ENCODE measurements at places on chromosomes 3 and 15.

GRCh38 chr15:66535056-66535455 is 29.9 kb downstream of the ZWILCH start:
- DNase-seq: no peak

- no peak for DNase-seq
These were observed 49.0 kb upstream of the DCLK3 start for GRCh38 chr3:36813305-36813704.

GRCh38 chr15:29570121-29570947 is 251.9 kb downstream of the TJP1 start:
- peak; percentile 16 for DNase-seq

- DNase-seq: no peak
These were observed 314.3 kb downstream of the CHST2 start for GRCh38 chr3:143433787-143434378.

GRCh38 chr15:56528136-56528535 is 63.2 kb upstream of the MNS1 start:
- no peak for DNase-seq

- DNase-seq: no peak
These were observed 22.9 kb upstream of the DCLK3 start for GRCh38 chr3:36786921-36787890.

- no peak for DNase-seq
These were observed 35.2 kb downstream of the GLB1 start for GRCh38 chr3:33061782-33062181.

- DNase-seq: no peak
These were observed 419.9 kb downstream of the NR2F2 start for GRCh38 chr15:96750361-96750760.

DNA sequence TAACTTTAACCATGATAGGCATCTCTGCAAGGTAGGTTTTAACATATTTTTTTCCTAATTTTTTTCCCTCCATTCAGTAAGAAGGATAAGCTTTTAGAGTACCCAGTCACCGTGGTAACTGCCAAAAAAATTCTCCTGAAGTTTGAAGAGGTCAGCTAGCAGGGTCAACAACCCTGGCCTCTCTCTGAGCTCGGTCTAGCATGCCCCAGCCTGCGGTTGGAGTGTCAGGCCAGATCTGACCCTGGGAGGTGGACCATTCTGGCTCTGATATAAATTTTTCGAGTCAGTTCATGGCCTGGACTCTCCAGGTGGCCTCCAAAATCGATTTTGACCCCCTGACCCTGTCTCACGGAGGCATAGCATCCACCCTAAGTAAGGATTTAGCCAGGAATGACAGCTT is 29.7 kb downstream of the SOX2 start:
- DNase-seq: no peak

DNA sequence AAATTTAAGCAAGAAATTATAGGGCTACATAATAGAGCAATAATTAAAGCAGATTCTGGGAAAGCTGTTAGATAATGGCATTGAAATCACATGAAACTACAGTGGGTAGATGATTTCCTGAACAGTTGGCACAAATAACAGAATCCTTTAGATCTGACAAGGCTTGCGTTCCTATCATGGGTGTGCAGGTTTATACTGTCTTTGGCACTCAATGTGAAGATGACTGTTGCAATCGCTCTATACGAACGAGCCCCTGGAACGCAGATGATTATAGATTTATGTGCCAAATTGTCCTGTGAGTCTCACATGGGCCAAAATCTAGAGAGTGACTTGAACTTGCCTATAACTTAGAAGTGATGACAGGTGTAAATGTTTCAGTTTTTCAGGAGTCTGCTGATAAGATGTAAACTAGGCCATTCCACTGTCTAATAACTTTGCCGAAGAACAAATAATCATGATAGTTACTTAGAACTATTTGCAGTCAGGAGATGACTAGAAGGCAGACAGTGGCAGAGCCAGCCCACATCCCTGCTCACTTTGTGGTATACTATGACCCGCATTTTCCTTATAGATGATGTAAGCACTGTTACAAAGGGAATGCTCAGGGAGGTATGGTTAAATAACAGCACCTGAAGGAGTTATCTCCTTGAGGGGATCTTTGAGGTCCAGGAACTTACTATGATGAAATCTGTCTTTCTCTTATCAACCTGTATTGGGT is 30.5 kb upstream of the TRPC1 start:
- no peak for DNase-seq

- DNase-seq: no peak
These were observed 196.5 kb upstream of the ATP11B start for GRCh38 chr3:182596676-182597410.

- no peak for DNase-seq
These were observed 41.9 kb upstream of the SPESP1 start for GRCh38 chr15:68888419-68888818.

- DNase-seq: no peak
These were observed 128.9 kb downstream of the RTP4 start for GRCh38 chr3:187497052-187497451.

GRCh38 chr3:129180461-129180860 is 3.2 kb downstream of the CNBP start:
- DNase-seq: no peak

- DNase-seq: peak; percentile 80
These were observed 13.6 kb downstream of the SCN11A start for GRCh38 chr3:39038165-39038564.

GRCh38 chr15:52481915-52482314 is 46.8 kb downstream of the MYO5A start:
- DNase-seq: peak; percentile 87

DNA sequence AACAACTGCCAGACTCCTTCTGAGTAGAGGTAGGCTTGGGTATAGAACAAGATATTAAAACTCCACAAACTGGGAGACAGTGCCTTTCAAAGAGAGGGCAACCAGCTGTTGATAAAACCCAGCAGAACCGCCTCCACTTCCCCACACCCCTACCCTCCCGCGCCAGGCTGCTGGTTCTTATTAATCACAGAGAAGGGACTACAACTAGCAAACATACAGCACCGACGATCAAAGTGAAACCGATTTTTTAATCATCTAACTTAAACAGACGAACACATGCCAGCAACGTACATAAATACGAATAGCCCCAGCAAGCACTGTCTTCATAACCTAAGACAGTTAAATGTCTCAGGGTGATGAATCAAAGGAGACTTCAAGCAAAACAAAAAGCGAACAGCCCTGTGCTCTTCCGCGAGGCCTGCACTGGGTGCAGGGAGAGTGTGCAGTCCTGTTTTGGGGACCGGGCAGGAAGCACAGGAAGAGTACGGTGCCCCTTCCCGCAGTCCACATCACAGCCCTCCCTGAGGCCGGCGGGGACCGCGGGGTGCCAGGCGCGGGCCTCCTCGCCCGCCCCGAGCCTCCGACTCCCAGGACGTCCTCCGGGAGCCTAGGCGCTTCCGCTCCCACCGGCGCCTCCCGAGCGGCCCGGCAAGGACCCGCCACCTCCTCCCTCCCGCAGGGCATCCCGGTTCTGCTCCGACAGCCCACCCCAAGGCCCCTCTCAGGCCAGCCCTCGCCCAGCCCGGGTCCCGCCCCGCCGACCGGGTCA is 75.1 kb upstream of the VGLL4 start:
- peak; percentile 71 for DNase-seq

DNA sequence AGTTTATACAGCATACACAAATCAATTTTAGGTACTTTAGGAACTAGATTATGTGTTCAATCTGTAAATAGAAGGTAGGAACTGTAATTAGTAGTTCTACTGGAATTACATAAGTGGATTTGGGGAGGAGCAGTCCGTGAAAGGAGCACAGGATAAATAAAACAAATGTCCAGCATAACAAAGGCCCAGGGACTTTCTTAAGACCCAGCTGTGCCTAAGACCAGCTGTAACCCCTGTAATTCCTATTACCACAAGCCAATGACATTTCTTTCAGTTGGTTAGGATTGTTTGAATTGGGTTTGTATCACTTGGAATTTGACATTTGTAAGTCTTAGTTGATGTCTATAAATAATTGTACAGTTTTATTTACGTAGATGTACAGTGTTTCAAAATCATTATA is 4.8 kb upstream of the ZBTB20 start:
- no peak for DNase-seq

DNA sequence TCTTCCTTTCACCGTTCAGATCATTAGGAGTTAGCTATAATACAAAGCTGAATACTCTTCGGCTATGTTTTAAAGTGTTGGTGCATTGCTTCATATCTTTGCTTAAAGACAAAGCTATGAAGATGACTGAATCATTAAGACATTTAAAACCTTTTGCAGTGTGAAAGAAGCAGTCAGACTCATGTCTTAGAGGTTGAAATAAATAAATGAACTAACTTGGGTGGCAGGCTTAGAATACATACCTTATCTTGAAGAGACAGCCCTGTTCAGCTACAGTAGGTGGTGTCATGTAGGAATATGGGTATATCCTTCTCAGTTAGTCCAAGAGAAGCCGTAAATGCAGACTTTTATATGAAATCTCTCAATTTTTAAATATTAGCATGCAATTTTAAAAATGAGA is 63.4 kb downstream of the OPA1 start:
- no peak for DNase-seq

- DNase-seq: peak; percentile 0
These were observed 43.2 kb downstream of the TMEM39A start for GRCh38 chr3:119420196-119420595.

GRCh38 chr3:11095932-11096265 is 58.4 kb upstream of the HRH1 start:
- DNase-seq: no peak

DNA sequence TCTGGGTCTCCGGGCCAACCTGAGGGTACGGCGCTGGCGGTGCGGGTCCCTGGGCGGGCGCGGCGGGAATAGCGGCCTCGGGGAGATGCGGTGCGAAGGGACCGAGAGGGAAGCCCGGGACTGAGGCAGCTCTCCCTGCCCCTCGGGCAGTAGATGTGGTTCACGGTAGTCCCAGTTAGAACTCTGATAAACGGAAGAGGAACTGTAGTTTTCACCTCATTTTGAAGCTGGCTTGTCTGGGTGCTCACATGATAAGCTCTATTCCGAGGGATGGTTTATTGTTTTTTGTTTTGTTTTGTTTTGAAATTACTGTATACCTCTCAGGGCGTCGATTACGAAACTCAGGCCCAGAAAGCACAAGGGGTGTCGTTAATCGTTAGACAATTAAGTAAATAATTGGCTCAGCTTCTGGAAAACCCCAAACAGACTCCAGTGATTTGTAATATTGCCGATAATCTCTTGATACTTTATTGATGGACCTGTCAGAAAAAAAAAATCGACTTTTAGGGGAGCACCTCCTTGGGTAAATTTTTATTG is 413 bp downstream of the NUSAP1 start:
- DNase-seq: peak; percentile 52

GRCh38 chr3:43785551-43785950 is 94.8 kb downstream of the ABHD5 start:
- no peak for DNase-seq

DNA sequence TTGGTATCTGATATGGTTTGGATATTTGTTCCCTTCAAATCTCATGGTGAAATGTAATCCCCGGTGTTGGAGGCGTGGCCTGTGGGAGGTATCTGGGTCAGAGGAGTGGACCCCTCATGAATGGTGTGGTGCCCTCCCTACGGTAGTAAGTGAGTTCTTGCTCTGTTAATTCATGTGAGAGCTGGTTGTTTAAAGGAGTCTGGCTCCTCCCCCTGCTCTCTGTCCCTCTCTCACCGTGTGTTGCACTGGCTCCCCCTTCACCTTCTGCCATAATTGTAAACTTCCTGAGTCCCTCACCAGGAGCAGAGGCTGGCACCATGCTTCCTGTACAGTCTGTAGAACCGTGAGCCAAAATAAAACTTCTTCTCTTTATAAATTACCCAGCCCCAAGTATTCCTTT is 246.9 kb upstream of the AGTR1 start:
- peak; percentile 7 for DNase-seq

GRCh38 chr3:72960812-72961518 is 35.6 kb upstream of the PPP4R2 start:
- DNase-seq: no peak

DNA sequence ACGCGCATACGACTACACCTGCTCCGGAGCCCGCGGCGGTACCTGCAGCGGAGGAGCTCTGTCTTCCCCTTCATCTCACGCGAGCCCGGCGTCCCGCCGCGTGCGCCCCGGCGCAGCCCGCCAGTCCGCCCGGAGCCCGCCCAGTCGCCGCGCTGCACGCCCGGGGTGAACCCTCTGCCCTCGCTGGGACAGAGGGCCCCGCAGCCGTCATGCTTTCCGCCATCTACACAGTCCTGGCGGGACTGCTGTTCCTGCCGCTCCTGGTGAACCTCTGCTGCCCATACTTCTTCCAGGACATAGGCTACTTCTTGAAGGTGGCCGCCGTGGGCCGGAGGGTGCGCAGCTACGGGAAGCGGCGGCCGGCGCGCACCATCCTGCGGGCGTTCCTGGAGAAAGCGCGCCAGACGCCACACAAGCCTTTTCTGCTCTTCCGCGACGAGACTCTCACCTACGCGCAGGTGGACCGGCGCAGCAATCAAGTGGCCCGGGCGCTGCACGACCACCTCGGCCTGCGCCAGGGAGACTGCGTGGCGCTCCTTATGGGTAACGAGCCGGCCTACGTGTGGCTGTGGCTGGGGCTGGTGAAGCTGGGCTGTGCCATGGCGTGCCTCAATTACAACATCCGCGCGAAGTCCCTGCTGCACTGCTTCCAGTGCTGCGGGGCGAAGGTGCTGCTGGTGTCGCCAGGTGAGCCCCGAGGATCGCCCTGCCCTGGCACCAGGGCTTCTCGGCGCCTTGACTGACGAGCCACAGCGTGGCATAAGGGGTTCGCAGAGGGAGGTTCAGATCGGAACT is 420 bp downstream of the SLC27A2 start:
- peak; percentile 67 for DNase-seq

DNA sequence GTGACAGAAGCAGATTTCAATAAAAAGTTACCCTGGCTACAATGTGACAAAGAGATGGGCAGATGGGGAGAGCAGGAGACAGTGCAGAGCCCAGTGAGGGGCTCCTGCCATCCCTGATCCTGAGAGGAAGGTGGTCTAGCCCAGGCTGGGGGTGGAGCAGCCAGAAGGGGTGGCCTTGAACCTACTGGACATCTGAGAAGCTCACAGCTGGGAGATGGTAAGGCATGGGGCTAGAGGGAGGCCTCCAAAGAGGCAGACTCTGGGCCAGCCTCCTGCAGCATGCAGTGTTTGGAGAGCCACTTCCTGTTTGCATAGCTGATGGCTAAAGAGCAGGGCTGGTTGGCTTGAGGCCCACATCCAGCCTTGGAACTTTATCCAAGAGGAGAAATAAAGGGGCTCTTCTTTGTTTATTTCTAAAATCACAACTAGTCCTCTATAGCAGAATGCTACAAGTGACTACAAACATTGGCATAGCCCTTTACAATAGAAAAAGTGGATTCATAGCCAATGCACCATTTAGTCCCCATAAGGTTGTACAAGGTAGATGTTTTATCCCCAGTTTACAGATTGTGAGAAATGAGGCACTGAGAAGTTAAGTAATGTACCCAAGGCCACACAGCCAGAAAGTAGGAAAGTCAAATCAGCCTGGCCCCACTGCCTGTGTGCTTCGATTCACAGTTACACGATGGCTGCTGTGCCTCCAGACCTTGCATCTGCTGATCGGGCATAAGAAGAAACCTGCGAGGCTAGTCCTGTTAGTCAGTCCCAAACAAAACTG is 4.6 kb downstream of the EFCC1 start:
- no peak for DNase-seq

GRCh38 chr3:104040896-104041295 is 1325.8 kb upstream of the ALCAM start:
- DNase-seq: no peak
